ENCODE measurements at places on chromosomes 5 and 9. TPM values are rescaled to one million over a fixed set of nuclear protein-coding genes. Genes with fewer than 3 reads are reported as not detected.

- H3K4me3 ChIP-seq = no peak overlapping the region
- peaks cover 37% of the 10 kb centered on the region for H3K4me1 ChIP-seq
- no peak for DNase-seq
- H3K27ac ChIP-seq = no peak overlapping the region
- H3K27me3 ChIP-seq = peaks cover 4% of the 10 kb centered on the region
- H3K36me3 ChIP-seq = peaks cover 10% of the 10 kb centered on the region
Observed at GRCh38 chr9:129113645-129114304, 2.6 kb downstream of the PTPA start.

Gene PRR16
- total RNA-seq = not detected

GRCh38 chr9:123454361-123454760 lies 98.4 kb downstream of the CRB2 start:
- H3K4me3 ChIP-seq = no peak overlapping the region
- no peak for DNase-seq
- no peaks in the 10 kb centered on the region for H3K4me1 ChIP-seq
- no peaks in the 10 kb centered on the region for H3K27me3 ChIP-seq
- H3K36me3 ChIP-seq = no peaks in the 10 kb centered on the region
- H3K27ac ChIP-seq = no peak overlapping the region

- peaks cover 45% of the 10 kb centered on the region for H3K4me1 ChIP-seq
- no peak for DNase-seq
- H3K4me3 ChIP-seq = no peak overlapping the region
- peak overlapping the region; percentile 37 for H3K27ac ChIP-seq
- H3K27me3 ChIP-seq = no peaks in the 10 kb centered on the region
- peaks cover 20% of the 10 kb centered on the region for H3K36me3 ChIP-seq
Observed at GRCh38 chr5:150143350-150144245, 12.0 kb downstream of the PDGFRB start.

DNA sequence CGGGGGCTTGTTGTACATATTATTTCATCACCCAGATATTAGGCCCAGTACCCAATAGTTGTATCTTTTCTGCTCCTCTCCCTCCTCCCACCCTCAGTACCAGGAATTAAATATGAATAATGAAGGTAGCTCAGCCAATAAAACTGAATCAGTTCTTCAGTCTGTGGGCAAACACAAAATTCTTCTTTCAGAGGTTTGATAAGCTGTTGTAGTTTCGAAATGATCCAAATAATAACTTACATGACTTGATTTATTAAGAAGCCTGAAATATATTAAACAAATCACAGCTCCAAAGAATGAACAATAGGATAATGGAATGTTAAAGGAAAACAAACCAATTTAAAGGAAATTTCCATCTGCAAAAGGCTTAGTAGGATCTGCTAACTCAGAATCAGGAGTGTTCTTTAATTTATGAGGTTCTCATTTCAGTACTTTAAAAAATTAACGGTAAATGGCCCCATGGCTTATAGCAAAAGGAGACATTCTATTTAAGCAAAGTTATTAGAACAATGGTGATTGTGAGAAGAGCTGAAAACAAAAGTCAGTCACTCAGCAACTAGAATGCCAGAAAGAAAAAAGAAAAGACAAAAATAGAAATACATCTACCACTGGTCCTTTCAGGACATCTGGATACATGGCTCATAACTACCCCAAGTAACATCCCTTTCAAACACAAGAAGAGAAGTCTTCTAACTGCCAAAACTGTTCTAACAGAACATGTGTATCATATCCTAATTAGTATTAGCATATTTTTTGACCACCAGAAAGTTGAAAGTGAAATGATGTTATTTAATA lies 62.4 kb downstream of the NR3C1 start:
- H3K27me3 ChIP-seq = no peaks in the 10 kb centered on the region
- peaks cover 15% of the 10 kb centered on the region for H3K4me1 ChIP-seq
- H3K4me3 ChIP-seq = no peak overlapping the region
- H3K36me3 ChIP-seq = peaks cover 33% of the 10 kb centered on the region
- DNase-seq = no peak
- H3K27ac ChIP-seq = no peak overlapping the region

Gene EGFLAM
- total RNA-seq = not detected
